ENCODE measurements at places on chromosomes 5 and 9.
A peak's percentile ranks its signal among the peaks of the same experiment; 100 is the strongest.

DNA sequence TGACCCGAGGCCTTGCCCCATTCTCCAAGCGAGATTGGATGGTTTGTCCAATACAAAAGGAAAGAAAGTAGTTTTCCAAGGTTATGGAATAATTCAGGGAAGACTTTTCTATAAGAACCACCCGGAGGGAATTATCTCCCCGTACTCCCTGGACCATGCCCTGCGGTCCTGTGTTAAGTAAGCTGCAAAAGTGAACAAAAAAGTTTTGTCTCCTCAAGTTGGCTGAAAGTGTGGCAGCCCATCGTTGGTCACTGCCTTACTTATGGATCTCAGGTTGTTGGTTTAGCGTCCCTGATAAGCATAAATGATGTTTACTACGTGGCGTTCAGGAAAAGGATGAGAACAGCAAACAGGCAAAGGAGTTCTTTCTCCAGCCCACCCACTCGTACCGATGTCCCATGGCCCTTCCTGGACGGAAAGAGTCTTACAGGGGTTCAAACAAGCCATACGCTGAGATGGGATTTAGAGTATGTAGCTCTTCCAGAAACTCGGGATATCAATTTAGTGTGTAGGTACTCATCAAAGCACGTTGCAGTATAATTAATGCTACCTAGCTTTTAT lies 413 bp upstream of the AUH start:
- no peak for DNase-seq

DNA sequence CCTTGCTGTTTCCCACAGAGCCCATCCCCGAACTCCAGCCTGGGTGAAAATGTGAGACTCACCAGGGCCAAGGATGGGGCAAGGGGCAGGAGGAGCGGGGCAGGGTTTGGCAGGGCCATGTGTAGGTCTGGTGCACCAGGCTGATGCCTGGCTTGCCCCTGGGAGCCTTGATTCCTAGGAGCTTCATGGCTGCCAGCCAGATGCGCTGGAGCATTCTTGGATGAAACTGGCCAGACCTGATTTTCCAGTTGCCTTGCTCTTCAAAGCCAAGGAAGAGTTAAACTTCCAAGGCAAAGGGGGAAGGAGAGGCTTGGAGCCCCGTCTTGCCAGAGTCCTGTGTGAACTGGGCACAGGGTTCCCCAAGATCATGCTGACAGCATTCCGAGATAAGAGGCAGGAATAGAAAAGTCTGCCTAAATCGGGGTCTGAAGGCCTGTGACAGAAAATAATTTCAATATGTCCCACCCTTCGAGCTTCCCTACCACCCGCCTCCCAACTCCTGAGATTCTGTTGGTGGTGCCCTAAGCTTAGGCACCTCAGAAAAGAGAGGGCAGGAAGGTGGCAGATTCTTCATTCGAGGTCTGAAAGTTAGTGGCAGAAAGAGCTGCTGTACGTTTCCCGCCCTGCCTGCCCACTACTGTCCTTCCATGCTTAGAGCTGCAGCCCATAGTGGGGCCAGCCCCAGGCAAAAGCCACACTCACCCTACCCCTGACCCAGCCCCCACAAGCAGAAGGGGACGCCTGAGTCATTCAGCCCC lies 20.4 kb downstream of the FAT2 start:
- peak; percentile 54 for DNase-seq

DNA sequence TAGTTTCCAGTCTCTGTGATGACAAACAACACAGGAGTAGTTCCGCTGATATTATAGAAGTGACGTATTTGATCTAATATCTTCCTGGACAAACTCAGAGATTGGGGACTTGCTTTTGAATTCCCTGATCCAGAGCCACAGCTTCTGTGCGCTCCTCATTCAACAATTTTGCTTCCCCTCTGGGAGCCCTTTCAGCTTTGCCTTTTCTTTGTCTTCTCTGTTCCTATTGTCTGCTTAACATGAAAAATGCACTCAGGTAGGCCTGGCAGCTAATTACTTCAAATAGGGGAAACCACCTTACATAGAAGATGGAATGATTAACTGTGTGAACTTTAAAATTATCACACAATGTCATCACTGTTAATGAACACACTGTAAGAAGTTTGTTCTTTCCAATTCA lies 192.9 kb downstream of the EPB41L4A start:
- no peak for DNase-seq

- no peak for DNase-seq
These were observed 515.2 kb downstream of the ZNF608 start for GRCh38 chr5:124231230-124231629.

GRCh38 chr5:31226651-31227050 lies 33.2 kb downstream of the CDH6 start:
- DNase-seq, result no peak

DNA sequence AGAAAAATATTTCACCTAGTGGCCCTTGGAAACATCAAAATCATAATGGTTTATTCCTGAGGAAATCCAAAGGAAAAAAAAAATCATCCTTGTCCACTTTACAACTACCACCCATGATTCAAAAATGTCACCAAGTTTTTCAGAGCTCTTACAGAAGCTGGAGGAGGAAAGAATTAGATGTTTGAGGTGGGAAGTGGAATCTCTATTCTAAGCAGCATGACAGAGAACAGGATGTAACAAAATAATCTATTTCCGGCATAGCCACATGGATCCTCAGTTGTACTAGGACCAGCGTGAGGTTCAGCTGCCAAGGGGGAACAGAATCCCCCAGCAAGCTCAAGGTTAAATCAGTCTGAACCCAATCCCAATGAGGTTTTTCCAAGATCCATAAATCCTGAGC lies 40.2 kb downstream of the FBXW11 start:
- DNase-seq, result no peak

GRCh38 chr5:38143384-38143783 lies 115.0 kb upstream of the EGFLAM start:
- DNase-seq, result no peak

DNA sequence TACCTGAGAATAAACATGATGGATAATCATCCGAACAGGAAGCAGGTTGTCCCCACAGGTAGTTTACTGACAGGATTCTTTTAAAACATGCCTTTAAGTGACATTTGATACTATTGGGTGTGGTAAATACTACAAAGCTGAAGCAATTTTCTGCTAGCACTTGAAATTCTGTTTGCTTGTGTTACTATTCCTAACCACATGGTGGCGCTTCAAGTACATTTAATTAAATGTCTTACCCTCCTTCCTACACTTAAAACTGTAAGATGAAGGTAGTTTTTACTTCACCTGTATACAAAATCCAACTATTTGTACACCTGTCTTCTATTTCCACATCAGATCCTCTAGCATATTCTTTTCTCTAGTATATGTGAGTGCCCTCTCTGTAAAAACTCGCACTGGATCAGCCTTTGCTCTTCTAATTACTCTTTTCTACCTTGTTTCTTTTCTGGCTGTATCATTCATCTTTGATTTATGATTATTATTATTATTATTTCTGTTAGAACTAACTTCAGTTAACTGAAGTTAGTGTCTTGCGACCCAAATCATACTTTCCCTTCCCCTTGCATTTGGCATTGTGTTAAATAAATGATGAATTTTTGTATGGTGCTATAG lies 18.4 kb downstream of the SLC25A46 start:
- peak; percentile 26 for DNase-seq

DNA sequence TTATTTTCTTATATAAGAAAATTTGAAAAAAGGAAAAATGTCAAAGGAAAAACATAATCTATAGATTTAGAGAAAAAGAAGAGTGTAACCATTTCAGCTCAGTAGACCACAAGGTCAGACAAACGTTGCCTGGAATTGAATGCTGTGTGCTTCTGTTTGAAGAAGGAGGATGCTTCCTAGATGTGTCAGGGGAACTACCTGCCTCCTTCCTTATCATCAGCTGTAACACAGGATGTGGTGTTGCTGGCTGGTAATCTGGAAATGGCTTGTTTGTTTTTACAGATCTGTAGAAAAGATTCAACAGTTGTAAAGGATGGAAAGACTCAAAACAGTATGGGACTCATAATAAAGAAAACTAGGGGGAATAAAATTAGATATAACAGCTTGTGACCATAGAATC lies 160.7 kb upstream of the MEF2C start:
- DNase-seq, result no peak

GRCh38 chr5:132465059-132465707 lies 25.4 kb downstream of the IRF1 start:
- no peak for DNase-seq

- DNase-seq, result no peak
These were observed 158.0 kb downstream of the DEPDC1B start for GRCh38 chr5:60541980-60542379.

DNA sequence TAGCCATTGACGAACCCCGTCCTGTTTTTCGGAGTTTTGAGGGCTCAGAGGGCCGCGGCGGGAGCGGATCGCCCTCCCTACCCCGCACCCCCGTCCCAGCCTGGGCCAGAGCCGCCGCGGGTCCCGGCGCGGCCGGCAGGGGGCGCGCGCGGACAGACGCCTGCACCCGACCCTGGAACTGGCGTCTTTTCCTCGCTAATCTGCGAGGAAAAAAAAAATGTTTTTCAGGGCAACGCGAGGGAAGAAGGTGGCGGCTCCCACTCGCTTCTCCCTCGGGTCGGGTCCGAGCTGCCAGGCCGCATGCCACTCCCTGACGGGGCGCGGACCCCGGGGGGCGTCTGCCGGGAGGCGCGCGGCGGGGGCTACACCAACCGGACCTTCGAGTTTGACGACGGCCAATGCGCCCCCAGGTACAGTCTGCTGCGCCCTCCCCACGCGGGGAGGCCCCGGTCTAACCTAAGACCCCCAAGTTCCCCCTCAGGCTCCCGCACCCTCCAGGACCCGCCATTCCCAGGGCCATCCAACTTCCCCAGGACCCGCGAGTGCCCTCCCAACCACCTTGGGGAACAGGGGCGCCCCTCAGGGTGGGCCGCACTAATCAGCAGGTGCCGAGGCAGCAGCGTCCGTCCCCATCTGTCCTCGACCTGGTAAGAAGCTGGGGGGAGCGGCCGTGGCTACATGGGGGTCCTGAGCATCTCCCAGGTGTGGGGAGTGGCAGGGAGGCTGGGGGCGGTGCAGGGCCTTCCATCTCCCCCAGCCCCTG lies at the start of gene KCNT1:
Gene KCNT1, plus strand, starts transcription at position 227 of the 763 bp plus-strand sequence. Its CDS starts 74 bp downstream, at position 301.
- DNase-seq, result peak; percentile 99

- DNase-seq, result no peak
These were observed 80.8 kb upstream of the SEMA6A start for GRCh38 chr5:116655431-116655830.

DNA sequence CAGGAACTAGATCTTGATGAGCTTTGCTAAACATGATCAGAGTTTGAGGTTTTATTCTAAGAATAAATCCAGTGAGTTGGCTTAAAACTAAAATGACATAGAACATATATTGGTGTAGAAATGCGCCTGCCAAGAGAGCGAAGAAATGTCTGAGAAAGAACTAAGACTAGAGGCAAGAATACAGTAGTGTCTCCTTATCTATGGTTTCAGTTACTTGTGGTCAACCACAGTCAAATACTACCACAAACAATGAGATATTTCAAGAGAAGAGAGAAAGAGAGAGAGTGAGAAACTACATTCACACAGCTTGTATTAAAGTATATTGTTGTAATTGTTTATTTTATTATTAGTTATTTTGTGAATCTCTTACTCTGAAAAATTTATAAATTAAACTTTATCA lies 254.4 kb upstream of the CDH10 start:
- DNase-seq, result no peak

GRCh38 chr5:27252911-27253310 lies 214.5 kb upstream of the CDH9 start:
- no peak for DNase-seq

DNA sequence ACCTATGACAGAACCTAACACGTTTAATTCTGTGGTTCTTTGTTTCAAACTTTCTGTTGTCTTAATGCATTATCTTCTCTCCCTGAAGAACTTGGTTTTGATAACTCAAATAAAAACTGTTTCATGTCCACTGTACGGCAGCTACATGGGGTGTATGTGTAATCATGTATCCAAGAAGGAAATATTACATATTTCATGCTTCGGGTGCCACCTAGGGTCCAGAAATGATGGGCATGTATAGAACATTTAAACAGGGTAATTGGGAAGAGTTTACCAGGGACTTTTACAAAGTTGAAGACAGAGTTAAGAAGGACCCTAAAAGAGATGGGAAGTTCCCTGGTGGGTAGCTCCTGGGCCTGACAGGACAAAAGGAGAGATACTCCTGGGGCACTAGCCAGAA lies 291.3 kb downstream of the FBXL7 start:
- no peak for DNase-seq

GRCh38 chr5:179874536-179875292 lies 16.1 kb upstream of the MRNIP start:
- no peak for DNase-seq

- DNase-seq, result no peak
These were observed 222.9 kb downstream of the KIAA0825 start for GRCh38 chr5:94395468-94395867.
